Urinary bladder (tissue), 4 donors: ENCODE measurements at places on chromosomes 5 and 9. TPM values are rescaled to one million over a fixed set of nuclear protein-coding genes. Genes with fewer than 3 reads are reported as not detected.

Gene KLHL3
- polyA plus RNA-seq: 3.1 TPM

Gene PCDHB10
- 5.1 TPM for polyA plus RNA-seq

Gene NACC2
- 54.1 TPM for polyA plus RNA-seq

DNA sequence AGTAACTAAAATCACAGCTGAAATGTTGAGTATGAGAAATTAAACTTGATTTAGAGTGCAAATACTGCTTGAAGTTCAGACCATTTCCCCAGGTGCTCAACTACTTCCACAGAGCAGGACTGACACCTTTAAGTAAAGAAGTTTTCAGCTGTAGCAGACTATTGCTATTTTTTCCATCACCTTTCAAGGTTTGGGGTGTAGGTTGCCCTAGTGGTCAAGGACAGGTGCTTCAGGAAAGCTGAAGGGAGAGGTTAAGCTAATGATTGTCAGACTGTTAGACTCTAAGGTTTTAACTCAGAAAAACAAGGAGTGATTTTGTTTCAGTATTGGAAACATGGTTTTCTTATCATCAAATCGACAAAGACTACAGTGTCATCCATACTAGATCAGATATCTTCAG lies 162.1 kb downstream of the CCDC192 start:
- no peak for DNase-seq

- no peak for DNase-seq
Measured at GRCh38 chr5:137567226-137567625, 68.1 kb upstream of the SPOCK1 start.

- no peak for DNase-seq
Measured at GRCh38 chr9:81183761-81184160, 505.6 kb downstream of the TLE1 start.

DNA sequence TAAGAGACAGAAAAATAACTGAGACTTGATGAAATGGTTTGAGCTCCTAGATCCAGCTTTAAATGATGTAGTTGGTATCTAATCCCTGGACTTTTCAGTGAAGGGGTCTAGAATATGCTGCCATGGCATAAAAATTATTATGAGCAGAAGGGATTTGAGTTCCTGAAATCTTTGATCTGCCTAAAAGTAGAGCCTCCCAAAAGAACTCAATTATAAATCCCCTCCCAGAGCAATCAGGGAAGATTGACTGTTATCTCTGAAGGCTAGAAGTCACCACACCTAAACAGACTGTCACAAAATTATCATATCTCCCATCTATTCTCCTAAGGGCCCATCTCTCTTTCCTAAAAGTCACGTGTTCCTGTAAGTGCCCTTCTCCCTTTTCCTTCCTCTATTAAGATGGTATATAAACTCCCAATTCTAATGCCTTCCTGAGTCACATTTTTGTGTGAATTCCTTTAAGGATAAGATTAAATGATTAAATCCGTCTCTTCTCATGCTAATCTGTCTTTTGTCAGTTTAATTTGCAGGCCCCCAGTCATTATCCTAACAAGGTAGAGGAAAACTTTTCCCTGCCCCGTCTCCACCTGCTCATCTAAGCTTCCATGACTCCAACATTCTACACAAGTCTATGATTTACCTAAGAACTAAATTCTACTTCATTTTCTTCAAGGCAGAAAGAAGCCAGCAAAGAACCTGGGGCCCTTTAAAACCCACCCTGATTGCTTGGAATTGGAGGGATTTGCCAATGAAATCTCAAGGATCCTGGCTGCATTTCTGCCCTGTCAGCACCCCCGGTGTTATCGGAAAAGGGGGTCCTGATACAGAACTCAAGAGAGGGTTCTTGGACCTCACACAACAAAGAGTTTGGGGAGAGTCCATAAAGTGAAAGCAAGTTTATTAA lies 47.1 kb upstream of the PWWP2A start:
- DNase-seq: no peak
